ENCODE measurements at places on chromosomes 2 and 18. TPM values are rescaled to one million over a fixed set of nuclear protein-coding genes. Genes with fewer than 3 reads are reported as not detected.

The CPO gene
- total RNA-seq, result not detected

The MARS2 gene
- 8.5 TPM for total RNA-seq

The PPP1R1C gene
- total RNA-seq, result not detected

The CBLN2 gene
- 1.1 TPM for total RNA-seq

The KCNG2 gene
- total RNA-seq, result not detected

The VAMP8 gene
- 14.6 TPM for total RNA-seq

The TNFRSF11A gene
- total RNA-seq, result 3.5 TPM

The UPP2 gene
- not detected for total RNA-seq

The TMEM247 gene
- not detected for total RNA-seq

The QPCT gene
- total RNA-seq, result 18.9 TPM

The GALNT5 gene
- total RNA-seq, result under 0.01 TPM

The DCDC2C gene
- total RNA-seq, result not detected

The TCF23 gene
- total RNA-seq, result not detected

The SAG gene
- not detected for total RNA-seq

The TLX2 gene
- total RNA-seq, result not detected

The CXCR4 gene
- 30.5 TPM for total RNA-seq

The VWC2L gene
- total RNA-seq, result not detected

The TXNDC2 gene
- total RNA-seq, result under 0.01 TPM

The SERPINB11 gene
- not detected for total RNA-seq

The CAPG gene
- total RNA-seq, result 73.1 TPM

The LBX2 gene
- total RNA-seq, result 2.4 TPM

The C2orf15 gene
- 0.28 TPM for total RNA-seq

The CHST10 gene
- total RNA-seq, result 15.3 TPM

The ALPP gene
- total RNA-seq, result not detected

The CABLES1 gene
- total RNA-seq, result 17.0 TPM

The BOLL gene
- total RNA-seq, result not detected

The TFCP2L1 gene
- total RNA-seq, result not detected

The CCBE1 gene
- total RNA-seq, result 2.4 TPM

The LAMA1 gene
- 0.07 TPM for total RNA-seq

The MERTK gene
- 33.6 TPM for total RNA-seq

The CTAGE1 gene
- not detected for total RNA-seq

The HTR2B gene
- 6.1 TPM for total RNA-seq

The CCDC141 gene
- not detected for total RNA-seq

The COL5A2 gene
- 188 TPM for total RNA-seq

The RNPEPL1 gene
- 18.4 TPM for total RNA-seq

The AOX1 gene
- 3.4 TPM for total RNA-seq

The ASPRV1 gene
- total RNA-seq, result 0.11 TPM

All from pulmonary artery endothelial cell (primary cell).